Activated naive CD4-positive, alpha-beta T cell treated with Interleukin-2 at 50 U/mL for 16 hours (primary cell): ENCODE measurements at places on chromosomes 2 and 18.

DNA sequence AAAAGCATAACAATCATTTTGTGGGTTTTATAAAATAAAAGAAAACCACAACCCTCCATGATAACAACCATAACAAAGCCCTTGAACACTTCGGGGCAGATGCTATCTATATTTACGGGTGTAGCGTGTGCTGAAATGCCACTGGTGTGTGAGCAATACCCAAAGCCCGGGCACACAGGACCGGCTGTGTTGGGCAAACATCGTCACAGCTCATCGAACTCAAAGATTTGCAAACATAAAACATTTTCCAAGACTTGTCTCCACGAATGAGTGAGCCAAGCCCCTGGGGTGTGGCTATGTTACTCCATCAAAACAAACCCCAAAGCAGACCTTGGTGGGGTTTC, 290.2 kb downstream of the LPIN1 start:
- no peak for DNase-seq

GRCh38 chr2:182115258-182115657, 129.6 kb downstream of the PPP1R1C start:
- no peak for DNase-seq

GRCh38 chr18:9720327-9720726, 12.2 kb downstream of the RAB31 start:
- DNase-seq = no peak

GRCh38 chr2:73293534-73294171, at the start of gene EGR4:
Gene EGR4, minus strand, starts transcription at chr2:73293548. Its CDS starts 231 bp downstream, at chr2:73293317.
- DNase-seq = peak; percentile 92

GRCh38 chr2:177708106-177708505, 315.5 kb downstream of the AGPS start:
- no peak for DNase-seq

GRCh38 chr2:190551928-190552327, 17.4 kb upstream of the NEMP2 start:
- DNase-seq = no peak
